Activated naive CD8-positive, alpha-beta T cell treated with anti-CD3 and anti-CD28 coated beads, Interleukin-2, amount 50 U/mL, for 24 hours (primary cell): ENCODE measurements at places on chromosomes 1 and 21.

DNA sequence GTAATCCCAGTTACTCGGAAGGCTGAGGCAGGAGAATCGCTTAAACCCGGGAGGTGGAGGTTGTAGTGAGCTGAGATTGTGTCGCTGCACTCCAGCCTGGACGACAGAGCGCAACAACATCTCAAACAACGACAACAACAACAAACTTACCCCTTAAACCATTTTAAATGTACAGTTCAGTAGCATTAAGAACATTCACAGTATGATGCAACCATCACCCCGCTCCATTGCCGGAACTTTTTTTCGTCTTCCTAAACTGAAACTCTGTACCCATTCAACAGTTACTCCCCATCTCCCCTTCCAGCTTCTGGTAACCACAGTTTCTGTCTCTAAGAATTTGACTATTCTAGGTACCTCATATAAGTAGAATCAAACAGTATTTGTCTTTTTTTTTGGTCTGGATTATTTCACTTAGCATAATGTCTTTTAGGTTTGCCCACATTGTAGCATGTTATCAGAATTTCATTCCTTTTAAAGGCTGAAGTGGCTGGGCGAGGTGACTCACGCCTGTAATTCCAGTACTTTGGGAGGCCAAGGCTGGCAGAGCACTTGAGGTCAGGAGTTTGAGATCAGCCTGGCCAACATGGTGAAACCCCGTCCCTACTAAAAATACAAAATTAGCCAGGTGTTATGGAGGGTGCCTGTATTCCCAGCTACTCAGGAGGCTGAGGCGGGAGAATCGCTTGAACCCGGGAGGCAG, 19.6 kb downstream of the CA6 start:
- no peak for DNase-seq

- DNase-seq = no peak
Observed at GRCh38 chr1:93988634-93989350, 79.6 kb upstream of the GCLM start.

GRCh38 chr1:20416706-20417105, 69.3 kb downstream of the CAMK2N1 start:
- DNase-seq = no peak

- DNase-seq = no peak
Observed at GRCh38 chr21:41491412-41491811, 16.5 kb downstream of the TMPRSS2 start.

DNA sequence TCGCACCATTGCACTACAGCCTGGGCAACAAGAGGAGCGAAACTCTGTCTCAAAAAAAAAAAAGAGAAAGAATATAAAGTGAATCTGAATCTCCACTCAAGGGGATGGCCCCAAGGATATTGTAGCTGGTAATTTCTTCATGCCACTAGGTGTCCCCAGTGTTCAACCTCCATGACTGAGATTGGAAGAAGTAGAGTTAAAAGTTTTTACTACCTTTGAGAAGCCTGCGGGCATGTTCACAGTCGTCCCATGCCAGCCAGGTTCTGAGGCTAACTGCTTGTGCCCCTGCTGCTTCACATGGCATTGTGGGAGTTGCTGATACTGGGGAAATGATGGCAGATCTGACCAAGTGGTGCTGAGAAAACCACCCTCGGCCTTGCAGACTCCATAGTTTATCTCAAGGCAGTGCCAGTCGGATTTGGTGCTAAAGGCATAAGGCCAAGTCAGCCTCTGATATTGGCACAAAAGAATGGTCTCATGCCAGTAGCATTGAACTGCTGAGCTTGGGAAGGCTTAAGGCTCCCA, 10.8 kb upstream of the SHISA4 start:
- DNase-seq = no peak

DNA sequence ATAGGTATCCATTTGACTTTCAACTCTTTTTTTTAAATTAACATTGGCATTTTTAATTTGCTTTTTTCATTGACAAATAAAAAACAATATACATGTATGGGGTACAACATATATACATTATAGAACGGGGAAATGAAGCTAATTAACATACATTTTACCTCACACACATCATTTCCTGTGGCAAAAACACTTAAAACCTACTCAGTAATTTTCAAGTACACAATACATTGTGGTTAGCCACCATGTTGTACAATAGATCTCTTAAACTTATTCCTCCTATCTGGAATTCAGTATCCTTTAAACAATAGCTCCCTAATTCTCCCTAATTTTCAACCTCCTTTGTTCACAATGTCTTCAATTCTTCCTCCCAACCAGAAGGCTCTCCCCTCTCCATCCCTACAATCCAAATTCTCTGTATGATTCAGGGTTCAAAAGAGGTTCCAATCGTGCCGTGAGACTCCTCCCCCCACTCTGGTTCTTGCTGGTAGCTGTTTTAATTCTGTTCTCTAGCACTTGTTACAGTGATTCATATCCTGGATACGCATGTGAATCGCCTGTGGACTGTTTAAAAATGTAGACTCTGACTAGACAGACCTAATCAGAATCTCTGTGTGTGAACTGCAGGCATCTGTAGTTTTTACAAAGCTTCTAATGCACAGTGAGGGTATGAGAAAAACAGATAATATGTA, 87.6 kb upstream of the DUSP10 start:
- DNase-seq = peak; percentile 54

GRCh38 chr1:164772635-164773034, 213.7 kb downstream of the PBX1 start:
- no peak for DNase-seq

DNA sequence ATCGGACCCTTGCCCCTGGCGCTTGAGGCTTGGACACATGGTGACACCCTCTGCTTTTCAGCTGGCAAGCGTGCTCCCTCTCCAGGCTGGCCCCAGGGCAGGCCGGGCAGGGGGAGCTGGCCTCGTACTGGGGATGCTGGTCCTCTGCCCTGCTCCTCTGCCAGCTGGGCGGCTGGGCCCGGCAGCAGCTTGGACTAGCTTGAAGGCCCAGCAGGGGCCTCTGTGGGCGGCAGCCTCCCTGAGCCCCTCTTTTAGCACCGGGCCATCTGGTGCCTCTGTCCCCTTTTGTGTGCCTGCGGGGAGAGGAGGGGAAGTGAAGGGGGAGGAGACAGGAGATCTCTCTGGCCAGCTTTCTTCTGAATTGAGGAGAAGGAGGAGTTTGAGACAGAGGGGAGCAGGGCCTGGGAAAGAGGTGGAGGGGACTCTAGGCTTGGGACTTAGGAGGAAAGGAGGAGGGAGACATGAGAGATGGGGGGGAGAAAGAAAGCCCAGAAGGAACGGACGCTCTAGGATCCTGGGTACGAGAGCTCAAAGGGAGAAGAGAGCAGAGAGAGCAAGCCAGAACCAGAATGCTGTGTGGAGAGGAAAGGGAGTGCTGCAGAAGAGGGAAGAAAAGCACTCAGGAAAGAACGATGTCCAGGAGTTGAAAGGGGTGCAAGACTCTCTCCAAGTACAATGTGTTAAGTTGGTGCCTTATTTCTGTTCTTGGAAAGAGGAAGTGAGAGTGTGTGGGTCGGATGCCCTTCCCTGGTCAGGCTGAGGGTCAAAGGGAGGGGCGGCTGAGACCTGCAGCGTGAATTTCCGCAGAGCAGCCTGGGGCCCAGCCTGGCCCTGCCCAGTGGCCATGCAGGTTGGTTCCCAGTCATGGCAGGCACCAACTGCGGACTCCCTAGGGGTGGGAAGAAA, 40.3 kb downstream of the IER5 start:
- no peak for DNase-seq

DNA sequence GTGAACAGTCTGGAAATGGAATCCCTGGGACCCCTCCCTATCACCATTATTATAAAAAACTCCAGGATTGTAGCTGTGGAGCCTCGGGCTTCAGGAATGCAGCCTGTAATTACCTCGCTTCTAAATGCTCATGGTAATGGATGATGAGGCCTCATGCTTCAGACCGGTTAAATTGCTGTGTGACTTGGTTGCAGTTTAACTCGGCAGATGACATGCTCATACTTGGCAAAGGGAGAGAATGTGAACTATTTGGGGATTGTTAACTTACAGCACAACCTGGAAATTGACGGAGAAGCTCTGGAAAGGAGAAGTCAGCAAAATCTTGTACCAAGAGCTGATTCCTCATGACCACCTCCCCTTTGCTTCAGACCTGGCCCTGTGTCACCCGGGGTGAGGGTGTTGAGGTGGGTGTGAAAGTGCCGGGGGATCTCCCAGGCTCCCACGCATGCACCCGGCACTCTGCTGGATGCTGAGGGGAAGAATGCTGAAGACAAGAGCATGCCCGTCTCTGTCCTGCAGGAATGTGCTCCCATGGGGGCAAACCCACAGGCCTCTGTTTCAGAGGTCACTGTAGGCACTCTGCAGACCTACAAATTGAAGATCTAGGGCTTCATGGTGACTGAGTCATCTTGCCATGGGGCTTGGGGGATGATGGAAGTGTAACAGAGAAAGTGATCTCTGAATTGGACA, 364.8 kb downstream of the RPS6KC1 start:
- no peak for DNase-seq

DNA sequence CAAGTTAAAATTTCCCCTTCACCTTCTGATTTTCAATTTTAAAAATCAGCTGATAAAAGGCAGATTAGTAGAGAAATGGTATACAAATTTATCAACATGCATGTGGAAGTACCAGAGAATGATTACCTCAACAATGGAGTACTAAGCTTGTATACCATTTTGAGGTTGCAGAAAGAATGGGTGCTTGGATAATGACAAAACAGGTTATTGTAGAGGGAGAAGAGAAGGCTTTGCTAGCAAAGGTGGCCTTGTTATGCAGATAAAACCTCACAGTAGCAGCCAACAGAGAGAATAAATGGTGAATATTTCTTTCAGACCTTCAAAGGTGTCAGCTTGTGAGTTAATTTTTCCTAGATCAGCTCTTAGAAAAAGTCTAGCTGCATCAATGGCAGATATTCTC, 1174.9 kb upstream of the ADGRL4 start:
- no peak for DNase-seq

- no peak for DNase-seq
Observed at GRCh38 chr1:12490532-12491142, 127.4 kb downstream of the DHRS3 start.

- no peak for DNase-seq
Observed at GRCh38 chr1:55877437-55878232, 662.5 kb upstream of the USP24 start.
